ENCODE measurements at places on chromosomes 13 and 19.

GRCh38 chr13:90918536-90918935 lies 429.0 kb upstream of the MIR17HG start:
- no peak for DNase-seq

GRCh38 chr19:55419624-55420236 lies 12.1 kb upstream of the UBE2S start:
- no peak for DNase-seq

DNA sequence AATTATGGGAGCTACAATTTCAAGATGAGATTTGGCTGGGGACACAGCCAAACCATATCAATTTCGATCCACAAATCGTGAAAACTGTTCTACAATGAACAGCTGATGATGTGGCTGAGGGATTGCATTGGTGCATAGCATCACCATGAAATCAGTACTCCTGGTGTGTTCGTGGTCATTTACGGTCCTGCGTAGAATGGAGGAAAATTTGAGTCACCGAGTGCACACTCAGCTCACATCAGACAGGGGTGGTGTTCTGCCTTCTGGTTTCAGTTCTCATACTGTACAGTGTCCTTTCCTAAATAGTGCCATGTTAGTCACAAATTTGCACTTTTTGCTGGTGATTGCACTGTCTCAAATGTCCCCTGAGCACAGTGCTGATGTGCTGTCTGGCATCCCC lies 39.2 kb downstream of the MYH14 start:
- no peak for DNase-seq

GRCh38 chr19:3606690-3607289 lies at the start of gene TBXA2R:
TBXA2R (minus strand) TSS chr19:3606875; CDS start chr19:3600634, 6,241 bp downstream.
- DNase-seq = peak; percentile 45

DNA sequence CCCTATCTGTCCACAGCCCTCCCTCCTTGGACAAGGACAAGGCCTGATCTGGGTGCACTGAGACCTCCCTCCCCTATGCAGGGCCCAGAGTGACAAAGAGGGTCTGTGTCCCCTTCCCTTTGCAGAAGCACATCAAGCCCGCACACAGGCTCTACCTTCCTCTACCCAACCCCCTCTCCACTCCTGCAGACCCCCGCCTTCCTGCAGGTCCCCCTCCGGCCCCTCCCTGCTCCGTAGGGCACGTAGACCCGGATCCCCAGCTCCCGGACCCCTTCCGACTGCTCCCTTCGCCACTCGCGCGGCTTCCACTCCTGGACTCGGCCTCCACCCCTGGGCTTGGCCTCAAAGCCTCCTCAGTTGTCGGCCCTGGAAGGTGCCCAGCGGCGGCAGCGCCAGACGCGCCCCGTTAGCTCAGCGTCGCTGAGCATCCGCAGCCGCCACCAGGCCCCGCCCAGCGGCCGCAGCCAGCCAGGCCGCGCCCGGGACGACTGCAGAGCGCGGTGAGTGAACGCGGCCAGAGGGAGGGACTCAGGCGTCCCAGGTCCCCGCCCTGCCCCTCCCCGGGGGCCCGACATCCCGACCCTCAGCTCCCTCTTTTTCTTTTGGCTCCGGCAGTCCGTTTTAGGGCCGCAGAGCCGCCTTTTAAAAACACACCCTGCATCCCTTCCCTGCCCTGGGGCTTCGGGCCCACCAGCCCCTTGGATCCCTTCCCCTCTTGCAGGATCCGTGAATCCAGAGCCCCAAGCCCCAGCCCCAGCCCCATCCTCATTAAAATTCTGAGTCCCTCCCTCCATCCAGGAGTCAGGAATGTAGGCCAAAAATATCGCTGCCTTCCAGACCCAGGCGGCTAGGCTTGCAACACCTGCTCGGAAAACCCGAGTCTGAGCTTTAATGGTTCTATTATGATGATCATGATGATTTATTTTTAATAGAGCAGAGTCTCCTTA lies 1.5 kb upstream of the MYADM start:
- peak; percentile 65 for DNase-seq

DNA sequence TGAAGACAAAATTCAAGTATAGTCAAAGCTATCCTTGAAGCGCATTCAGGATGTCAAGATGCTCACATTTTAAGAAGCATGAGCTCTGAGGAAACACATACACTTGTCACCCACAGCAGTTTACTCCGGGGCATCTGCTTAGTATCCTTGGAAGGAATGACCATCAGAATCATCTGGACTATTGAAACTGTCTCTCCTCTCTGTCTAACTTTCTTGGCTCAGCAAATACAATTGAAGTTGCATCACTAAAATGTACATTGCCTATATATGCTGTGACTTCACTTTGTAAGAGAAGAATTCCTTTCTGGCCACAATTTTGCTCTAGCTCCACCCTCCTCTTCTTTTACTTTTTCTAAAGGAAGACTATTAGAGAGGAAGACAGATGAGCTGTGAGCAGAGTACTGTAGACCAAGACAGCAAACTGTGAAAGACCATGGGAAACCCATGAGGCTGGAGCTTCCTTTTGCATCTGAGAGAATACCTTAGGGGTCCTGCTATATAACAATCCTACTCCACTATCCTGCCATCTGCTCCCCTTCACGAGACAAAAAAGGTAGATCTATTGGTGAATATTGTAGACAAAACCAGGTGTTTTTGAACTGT lies 906.3 kb downstream of the PCDH9 start:
- DNase-seq = no peak

GRCh38 chr13:77729502-77730221 lies 32.2 kb downstream of the SLAIN1 start:
- no peak for DNase-seq

- no peak for DNase-seq
Measured at GRCh38 chr19:19418555-19419260, 13.2 kb downstream of the GATAD2A start.

DNA sequence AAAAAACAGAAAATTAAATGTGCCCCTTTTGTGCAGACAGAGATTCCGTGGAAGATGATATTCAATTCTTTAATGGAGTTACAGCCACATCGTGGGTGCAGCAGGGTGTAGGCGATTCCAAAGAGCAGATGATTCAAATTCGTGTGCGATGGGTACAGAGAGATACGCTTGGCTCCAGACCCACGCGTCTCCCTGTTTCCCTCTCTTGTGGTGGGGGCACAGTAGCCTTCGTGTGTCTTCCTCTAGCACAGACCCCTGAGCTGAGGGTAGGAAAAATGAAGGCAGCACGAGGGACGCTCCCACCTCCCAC lies 4.8 kb downstream of the TSPAN16 start:
- DNase-seq = no peak

DNA sequence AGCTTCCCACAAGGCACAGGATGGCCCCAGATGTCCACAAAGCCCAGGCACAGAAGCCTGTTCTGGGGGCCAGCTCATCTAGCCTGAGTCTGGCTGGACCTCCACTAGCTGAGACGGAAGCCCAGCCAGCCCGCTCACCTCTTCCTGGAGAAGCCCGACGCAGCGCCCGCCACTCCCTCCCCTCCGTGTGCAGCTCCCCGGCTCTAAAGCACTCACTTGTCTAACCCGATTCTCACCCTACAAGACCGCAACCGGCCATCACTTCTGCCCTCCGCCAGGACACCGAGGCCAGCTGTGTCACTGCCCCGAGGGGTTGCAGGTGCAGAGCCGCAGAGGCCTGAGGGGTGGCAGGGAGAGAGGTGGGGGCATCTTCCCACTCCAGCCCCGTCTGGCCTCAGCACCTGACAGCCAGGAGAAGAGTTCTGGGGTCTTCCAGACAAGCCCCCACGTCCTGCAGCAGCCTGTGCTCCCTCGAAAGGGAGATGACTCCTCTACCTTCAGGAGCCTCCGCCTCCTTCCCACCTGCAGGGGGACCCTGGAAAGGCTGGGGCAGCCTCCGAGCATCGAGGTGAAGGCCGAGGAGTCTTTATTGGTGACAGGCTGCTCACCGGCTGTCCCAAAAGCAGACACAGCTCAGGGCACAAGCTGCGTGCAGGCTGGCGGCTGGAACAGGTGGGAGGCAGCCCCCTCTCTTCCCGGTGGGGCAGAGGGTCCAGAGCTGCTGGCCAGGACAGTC lies 5.9 kb upstream of the DIRAS1 start:
- no peak for DNase-seq

DNA sequence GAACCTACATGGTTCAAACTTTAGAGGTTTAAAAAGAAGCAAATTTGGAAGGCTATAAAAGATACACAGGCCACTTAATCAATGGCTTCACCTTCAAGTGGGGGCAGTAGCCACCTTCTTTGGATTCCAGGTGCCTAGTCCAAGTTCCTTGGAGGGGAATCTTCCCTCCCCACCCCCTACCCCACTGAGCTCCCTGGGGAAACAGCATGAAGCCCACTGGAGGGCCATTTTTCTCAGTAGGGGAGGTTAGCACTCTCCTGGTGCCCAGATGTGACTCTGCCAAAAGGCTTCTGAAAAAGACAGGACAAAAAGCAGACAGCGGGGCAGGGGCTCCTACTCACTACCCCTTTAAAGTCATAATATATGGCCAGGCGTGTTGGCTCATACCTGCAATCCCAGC lies 93.9 kb downstream of the KCTD15 start:
- DNase-seq = no peak

- peak; percentile 43 for DNase-seq
Measured at GRCh38 chr19:12913851-12914690, 5.0 kb downstream of the SYCE2 start.

- DNase-seq = peak; percentile 14
Measured at GRCh38 chr19:45901912-45902650, at the start of gene MYPOP. MYPOP (minus strand) TSS chr19:45902613; CDS start chr19:45901773, 840 bp downstream.

DNA sequence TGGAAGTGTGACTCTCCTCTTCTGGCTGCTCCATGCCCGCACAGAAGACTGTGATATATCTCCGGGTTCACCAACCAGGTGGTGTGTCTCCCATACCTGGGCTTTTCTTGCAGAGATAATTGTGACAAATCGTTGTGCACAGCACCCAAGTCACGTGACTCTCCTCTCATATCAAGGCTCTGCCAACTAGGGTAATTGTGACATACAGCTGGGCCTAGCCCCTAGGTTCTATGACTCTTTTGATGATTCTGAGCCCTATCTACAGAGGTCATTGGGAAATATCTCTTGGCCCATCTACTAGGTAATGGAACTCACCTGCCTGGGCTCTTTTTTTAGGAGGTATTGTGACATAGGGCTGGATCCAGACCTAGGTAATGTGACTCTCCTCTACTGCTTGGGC lies 89.8 kb downstream of the ZNF429 start:
- no peak for DNase-seq

DNA sequence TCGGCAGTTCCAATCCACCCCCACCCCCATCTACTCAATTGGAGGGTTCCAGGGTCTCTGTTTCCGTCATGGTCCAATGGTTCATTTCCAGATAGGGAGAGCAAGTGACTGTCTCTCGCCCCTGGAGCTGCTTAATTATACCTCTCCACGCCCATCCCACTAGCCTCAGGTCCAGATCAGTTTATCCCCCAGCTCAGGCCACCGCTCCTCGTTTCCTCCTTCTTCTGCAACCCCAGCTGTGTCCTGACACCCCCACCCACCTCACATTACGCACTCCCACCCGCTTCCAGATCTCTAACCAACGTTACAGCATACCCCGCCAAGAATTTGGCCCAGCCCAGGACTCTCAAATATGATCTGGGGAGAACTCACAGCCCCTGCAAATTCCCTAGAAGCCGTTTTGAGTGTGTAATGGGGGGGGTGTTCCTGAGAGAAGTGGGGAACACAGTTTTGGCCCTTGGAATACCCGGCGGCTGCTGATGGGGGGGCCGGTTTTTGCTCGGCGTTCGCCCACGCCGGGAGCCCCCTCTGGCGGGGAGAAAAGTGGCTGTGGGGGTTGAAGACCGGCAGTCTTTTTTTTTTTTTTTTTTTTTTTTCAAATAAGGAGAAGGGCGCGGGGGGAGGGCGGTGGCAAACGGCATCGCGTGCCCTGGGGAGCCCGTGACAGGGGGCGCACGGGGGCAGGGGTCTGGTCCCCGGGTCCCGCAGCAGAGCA lies 1.7 kb upstream of the PDE4A start:
- no peak for DNase-seq

GRCh38 chr19:33395561-33396550 lies 22.3 kb downstream of the CEBPG start:
- no peak for DNase-seq

GRCh38 chr13:75812751-75813181 lies 176.6 kb downstream of the LMO7 start:
- DNase-seq = no peak

DNA sequence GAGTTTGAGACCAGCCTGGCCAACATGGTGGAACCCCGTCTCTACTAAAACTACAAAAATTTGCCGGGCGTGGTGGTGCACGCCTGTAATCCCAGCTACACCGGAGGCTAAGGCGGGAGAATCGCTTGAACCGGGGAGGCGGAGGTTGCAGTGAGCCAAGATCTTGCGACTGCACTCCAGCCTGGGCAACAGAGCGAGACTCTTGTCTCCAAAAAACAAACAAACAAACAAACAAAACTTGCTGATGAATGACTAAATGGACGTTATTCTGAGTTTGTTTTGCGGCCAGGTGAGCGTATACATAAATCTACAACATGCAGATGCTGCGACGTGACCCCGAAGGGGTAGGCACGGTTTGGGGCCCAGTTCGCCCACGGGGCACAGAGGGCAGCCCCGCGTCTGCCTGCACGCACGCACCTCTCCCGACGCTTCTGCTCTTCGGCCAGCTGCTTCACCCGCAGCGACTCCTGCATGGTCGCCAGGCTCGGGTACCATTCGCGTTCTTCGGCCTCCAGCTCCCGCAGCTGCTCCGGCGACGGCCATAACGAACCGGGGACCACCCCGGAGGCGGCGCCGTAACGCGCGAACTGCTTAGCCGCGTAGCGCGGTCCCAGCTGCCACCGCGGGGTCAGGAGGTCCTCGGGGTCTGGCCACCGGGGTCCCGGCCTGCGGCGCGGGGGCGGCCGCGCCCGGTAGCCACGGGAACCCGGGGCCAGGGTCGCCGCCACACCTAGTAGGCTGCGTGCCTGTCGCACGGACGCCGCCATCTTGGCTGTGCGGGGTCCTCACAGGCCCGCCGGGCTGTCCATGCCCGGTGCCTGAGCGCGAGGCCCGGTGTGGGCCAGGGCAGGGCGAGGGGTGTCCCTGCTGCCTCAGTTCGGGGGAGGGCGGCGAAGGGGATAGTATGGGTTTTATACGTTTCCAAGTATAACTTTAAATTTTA lies at the start of gene GADD45GIP1:
Gene GADD45GIP1 (minus strand): TSS at position 778 of the 943 bp plus-strand sequence. CDS start 11 bp downstream, at position 767.
- peak; percentile 84 for DNase-seq

- no peak for DNase-seq
Measured at GRCh38 chr19:29704562-29705558, 10.2 kb downstream of the C19orf12 start.

GRCh38 chr19:681029-682019 lies 5.1 kb downstream of the FSTL3 start:
- peak; percentile 88 for DNase-seq

DNA sequence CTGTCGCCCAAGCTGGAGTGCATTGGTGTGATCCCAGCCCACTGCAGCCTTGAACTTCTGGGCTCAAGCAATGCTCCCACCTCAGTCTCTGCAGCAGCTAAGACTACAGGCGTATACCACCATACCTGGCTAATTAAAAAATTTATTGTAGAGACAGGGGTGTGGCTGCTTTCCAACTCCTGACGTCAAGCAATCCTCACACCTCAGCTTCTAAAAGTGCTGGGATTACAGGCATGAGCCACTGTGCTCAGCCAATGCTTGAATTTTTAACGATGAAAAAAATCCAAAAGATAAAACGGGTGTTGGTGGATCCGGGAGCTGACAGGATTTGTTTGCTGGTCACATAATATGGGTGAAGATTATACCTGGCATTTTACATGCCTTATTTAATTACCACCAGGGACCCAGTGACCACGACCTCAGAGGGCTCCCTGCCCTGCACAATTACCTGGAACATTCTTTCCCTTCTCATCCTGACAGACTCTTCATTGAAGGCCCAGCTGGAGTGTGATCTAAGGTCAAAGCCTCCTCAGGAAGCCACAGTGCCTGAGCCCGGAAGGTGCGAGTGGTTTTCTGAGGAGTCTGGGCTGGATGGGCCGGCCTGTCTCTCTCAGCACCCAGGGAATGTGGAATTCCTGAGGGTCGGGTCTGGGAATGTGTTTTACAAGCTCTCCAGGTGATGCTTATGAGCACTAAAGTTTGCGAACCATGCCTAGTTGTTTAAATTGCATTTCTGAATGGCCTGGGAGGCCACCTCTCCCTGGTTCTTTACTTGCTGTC lies 193.3 kb downstream of the USP12 start:
- no peak for DNase-seq
